HEK293T (cell line): ENCODE measurements at places on chromosomes 2 and 18.

- DNase-seq = no peak
Measured at GRCh38 chr2:41771710-41772109, 276.1 kb upstream of the PKDCC start.

GRCh38 chr2:99386011-99386410 lies 48.8 kb downstream of the EIF5B start:
- DNase-seq = no peak

GRCh38 chr2:24382363-24383073 lies 22.2 kb upstream of the ITSN2 start:
- peak; percentile 78 for DNase-seq

GRCh38 chr2:120861191-120861575 lies 125.5 kb downstream of the GLI2 start:
- no peak for DNase-seq

- DNase-seq = no peak
Measured at GRCh38 chr2:9335322-9335832, 88.0 kb downstream of the ITGB1BP1 start.

DNA sequence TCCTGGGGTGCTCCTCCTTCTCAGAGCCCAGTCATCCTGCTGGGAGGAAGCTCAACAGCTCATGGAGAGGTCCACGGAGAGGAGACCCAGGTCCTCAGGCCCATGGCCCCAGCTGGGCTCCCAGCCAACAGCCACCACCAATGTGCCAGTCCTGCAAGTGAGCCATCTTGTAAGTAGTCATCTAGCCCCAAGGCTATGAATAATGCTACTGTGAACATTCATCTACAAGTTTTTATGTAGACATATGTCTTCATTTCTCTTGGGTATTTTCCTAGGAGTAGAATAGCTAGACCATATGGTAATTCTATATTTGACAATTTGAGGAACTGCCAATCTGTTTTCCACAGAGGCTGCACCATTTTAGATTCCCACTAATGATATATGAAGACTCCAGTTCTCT lies 166.1 kb downstream of the MTCL1 start:
- no peak for DNase-seq

DNA sequence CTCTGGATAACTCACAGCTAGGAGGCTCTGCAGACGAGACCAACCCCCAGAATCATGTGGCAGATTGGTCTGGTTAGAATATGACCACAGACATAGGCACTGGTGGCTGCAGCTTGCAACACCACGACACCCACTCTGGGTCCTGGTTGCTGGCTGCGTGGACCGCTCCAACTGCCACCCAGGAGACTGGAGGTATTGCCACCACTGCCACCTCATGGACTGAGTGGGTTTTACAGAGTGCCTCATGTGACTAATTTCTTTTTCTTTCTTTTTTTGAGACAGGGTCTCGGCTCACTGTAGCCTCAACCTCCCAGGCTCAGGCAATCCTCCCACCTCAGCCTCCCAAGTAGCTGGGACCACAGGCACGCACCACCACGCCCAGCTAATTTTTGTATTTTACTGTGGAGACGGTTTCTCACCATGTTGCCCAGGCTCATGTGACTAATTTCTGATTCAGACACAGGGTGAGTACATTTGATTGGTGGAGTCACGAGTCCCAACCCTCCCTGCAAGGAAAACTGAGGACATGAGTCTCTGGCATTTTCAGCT lies 29.9 kb upstream of the NT5DC4 start:
- DNase-seq = peak; percentile 71

GRCh38 chr18:45171679-45172191 lies 443.5 kb upstream of the SLC14A2 start:
- no peak for DNase-seq

- no peak for DNase-seq
Measured at GRCh38 chr18:37332628-37333420, 232.8 kb downstream of the CELF4 start.

DNA sequence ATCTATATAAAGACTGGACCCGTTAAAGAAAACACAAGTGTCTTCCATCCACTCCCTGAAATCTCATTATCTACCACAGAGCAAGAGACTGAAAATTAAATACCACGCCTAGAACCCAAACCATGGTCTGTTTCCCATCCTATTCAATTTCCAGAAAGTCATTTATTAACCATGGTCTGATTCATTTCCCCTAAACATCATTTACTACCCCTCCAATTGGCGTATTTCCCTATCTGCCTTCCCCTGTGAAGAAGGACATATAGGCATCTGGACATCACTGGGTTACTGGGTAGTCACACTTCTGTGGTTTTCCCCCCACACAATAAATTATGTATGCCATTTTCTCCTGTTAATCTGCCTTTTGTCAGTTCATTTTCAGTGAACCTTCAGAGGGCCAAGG lies 30.8 kb downstream of the CCDC93 start:
- no peak for DNase-seq

DNA sequence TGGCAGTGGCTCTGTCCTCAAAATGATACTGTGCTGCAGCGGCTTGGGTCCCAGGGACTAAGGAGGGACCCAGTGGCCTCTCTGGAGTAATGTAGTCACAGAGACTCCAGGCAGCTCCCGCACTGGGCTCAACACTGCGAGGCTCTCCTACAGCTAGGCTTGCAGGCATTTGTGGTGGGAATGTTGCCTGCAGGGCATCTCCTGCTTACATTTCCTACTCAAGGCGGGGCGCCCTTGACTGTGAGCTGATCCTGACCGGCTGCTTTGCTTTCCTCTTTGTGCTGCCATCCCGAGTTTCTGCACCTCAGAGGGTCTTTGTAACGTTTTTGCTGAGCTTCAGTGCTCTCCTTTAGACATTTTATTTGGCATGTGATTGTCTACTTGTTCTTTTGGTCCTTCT lies 177.4 kb upstream of the FN1 start:
- no peak for DNase-seq

DNA sequence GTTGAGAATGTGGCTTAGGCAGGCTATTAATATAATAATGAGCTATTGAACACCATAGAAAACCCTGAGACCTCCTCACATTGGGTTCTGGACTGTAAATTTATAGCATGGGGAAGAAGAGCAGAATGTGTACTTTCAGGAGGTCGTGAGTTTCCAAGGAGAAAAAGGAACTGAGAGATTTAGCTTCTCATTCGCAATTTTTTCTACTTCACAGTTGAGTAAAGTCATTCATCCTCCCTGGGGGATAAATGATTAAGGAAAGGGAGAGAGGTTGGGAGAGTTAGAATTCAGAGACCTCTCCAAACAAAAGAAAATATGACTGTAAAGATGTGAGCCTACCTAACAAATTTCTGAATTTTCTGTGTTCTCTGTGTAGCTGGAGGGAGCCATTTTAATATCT lies 205.8 kb upstream of the CYRIA start:
- no peak for DNase-seq

DNA sequence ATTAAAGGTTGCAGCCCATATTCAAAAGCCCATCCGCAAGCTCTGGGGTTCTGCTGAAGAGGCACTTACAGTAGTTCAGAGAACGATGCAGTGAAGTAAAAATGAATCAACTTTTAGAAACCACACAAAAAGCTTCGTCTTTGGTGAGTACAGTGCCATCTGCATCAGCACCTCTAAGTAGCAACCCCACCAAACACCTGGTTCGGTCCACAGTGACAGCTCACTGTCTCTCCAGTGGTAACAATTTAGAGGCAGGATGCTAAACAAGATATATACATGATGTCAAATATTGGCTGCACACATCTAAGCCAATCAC lies 275.4 kb upstream of the TCF4 start:
- DNase-seq = no peak

DNA sequence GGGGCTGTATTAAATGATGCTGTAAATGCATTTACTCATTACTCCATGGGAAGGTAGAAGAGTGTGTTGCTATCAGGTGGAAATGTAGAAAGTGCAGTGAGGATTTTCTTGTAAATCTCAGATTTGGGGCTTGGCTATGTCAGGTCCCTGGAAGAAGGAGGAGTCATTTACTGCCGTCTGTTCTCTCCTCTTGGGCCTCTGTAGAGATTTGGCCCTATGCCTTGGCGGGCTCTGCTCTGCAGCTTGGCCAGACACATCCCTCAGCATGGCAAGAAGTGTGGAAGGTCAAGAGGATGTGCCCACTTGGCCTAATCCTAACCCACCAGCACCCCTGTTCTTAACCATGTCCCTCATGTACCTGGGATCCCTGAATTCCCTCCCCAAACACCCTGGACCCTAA lies 6.7 kb downstream of the IL1R1 start:
- no peak for DNase-seq

- peak; percentile 15 for DNase-seq
Measured at GRCh38 chr18:2656237-2656980, 883 bp downstream of the SMCHD1 start.

DNA sequence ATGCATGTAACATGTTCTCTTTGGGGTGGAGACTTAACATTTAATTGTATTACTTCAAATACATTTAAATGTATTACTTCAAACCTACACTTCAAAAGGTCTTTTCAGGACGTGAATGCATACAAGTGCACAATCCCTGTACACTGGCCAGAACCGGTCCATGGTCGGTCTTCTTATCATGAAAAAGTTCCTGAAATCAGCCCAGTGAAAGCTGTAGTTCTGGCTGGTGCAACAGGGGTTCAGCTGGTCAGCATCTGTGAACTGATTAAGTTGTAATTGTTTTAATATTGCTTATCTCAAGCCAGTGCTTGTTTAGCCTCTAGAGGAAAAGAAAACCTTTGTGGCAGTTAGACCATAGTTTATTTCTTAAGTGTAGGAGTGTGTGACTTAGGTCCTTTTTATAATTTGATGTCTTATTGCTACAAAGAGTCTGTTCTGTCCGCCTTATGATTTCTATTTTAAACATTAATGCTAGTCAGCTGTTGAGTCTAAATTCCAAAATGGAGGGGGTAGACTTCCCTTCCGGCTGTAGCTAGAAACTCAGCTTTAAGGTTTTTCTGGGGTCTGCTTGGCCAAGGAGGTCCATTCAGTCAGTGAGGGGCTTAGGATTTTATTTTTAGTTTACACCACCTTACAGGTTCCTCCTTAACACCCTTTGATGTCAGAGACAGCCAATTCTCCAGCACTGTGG lies 768 bp upstream of the CYBRD1 start:
- no peak for DNase-seq

DNA sequence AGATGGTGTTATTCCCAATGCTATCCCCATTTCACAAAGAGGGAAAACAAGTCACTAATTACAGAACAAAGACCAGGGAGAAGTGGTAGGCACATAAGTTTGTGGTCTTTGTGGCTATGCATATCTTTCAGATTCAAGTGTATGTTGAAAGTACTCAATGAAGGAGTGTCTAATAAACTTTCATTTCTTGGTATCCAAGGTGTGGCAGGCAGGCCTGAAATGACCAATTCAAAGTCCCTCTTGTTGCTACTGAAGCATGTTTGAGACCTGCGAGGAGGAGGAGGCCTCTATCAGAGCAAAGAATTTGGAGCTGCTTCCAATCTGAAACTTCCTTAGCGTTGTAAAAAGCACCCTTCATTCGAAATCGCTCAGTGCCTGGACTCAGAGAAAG lies 60.9 kb upstream of the KLF7 start:
- DNase-seq = no peak

DNA sequence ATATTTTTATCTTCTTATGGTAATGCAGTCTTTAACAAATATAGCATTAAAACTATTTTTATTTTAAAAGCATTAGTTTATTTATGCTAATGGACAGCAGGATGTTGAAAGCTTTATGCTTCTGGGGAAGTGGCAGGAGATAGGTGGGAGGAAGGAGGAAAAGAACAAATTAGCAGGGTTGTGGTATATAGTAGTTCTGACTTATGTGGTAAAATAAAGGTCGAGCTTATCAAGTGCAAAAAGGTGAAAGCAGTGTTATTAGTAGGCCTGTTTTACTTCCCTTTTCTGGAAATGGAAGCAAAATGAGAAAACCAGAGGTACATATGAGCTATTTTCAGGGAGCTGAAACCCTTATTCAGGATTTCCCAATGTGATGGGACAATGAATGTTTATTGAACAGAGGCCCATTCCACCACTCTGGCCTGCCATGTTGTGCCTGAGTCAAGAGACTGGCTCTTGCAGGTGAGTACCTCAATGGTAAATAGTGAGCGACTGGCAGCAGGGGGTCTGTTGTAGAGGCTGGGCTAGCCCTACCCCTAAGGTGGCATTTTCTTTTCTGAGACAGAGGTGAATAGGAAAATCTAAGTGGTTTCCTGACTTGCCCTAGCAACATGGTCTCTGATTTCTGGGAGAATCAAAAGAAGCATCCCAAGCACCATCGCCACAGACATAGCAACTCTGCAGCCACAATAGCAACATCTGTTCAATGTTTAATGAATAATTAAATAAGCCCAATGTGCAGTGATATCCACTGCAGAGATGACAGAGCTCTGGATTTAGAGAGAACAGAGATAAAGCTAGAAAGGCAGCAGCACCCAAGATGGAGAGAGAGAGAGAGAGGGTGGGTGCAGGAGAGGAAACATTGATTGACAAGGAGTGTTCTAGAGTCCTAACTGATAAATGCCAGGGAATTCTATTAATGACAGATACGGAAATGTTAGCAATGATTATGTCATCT lies 119.7 kb downstream of the UPP2 start:
- no peak for DNase-seq

DNA sequence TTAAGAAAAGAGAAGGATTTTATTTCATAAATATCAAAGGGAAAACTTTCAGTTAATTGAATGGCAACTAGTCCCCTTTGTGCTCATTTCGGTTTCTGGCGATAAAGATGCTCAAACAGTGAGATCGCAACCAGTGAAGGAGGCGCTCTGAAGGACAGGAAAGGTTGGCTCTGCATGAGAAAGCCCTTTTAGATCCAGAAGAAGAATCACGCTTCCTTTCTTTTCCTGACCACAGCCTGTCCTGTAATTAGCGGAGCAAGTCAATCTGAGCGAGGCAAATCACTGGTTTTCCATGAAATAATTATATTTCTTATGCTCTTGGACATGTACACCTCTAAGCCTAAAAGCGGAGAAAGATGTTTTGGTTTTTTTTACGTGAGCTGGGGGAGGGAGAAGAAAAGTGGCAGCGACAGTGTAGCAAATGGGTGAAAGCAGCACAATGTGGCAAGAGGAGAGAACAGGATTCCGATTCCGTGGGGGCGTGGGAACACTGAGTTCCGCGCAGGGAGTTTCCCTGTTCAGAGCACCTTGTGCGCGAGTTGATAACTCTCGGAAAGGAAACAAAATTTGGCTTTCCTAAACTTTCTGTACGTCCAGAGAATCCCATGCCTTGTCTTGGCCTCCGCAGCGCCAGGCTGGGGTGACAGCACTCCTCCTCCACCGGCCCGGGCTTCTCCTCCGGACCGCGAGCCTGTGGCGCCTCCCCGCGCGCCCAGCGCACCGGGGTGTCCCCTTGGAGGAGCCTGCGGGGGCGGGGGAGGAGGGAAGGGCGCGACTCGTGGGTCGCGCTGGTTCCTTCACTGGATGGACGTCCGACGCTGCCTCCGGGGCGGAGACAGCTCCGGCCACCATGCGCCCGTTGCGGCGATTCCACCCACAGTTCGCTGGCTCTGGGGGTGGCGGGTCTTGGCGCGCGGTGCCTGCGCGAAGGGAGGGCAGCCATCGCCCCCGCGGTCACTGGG lies 620 bp upstream of the SLC9A2 start:
- peak; percentile 21 for DNase-seq

DNA sequence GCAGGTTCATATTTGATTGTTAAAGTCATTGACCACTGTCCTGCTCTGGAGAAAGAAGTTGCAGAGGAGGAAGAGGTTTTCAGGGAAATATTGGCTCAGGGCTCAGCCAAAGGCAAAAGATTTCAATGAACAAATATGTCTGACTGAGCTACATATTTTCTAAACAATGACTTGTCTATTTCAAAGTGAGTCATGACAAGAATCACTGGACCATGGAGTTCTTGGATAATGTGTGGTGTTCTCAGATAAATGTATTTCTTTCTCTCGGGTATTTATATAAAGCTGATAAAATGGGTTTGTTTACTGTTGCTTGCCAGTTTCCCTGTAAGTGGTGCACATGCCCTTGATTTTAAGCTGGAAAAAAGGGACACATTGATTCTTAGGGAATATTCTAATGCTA lies 34.3 kb upstream of the RMP24 start:
- no peak for DNase-seq
